Activated T-helper 2 cell treated with anti-CD3 and anti-CD28 coated beads, Interferon-gamma antibody, Interleukin-2, Interleukin-4, amounts not matched to agents 10 μg/mL and 5 μg/mL and 100 μg/mL, durations not matched to agents 14 hours and 24 hours and 36 hours (primary cell): ENCODE measurements at places on chromosomes 2 and 18.

GRCh38 chr18:74930616-74931015 is 278.3 kb downstream of the PTGR3 start:
- no peak for DNase-seq

GRCh38 chr2:217654168-217654567 is 348.6 kb downstream of the TNS1 start:
- no peak for DNase-seq

GRCh38 chr18:79401494-79402208 is 5.9 kb downstream of the NFATC1 start:
- no peak for DNase-seq

GRCh38 chr2:51258301-51258700 is 226.4 kb upstream of the NRXN1 start:
- DNase-seq = no peak

DNA sequence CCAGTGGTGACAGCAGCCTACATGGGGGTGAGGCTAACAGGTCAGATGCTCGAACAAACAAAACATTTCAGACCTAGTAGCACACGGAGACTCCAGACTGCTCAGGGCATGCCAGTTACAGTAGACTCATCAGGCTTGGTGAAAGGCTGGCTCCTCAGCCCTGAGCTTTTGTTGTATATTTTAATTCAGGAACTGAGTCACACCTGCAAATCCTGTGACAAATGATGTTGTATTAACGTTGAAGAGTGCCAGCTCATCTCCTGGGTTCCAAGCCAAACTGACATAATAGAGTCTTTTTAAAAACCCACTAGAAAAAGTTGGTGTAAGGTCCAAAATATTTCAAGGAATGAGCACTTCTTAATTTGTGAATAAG is 65.3 kb downstream of the C1D start:
- no peak for DNase-seq

- no peak for DNase-seq
These were observed 115.6 kb downstream of the RDH14 start for GRCh38 chr2:18444806-18445205.

DNA sequence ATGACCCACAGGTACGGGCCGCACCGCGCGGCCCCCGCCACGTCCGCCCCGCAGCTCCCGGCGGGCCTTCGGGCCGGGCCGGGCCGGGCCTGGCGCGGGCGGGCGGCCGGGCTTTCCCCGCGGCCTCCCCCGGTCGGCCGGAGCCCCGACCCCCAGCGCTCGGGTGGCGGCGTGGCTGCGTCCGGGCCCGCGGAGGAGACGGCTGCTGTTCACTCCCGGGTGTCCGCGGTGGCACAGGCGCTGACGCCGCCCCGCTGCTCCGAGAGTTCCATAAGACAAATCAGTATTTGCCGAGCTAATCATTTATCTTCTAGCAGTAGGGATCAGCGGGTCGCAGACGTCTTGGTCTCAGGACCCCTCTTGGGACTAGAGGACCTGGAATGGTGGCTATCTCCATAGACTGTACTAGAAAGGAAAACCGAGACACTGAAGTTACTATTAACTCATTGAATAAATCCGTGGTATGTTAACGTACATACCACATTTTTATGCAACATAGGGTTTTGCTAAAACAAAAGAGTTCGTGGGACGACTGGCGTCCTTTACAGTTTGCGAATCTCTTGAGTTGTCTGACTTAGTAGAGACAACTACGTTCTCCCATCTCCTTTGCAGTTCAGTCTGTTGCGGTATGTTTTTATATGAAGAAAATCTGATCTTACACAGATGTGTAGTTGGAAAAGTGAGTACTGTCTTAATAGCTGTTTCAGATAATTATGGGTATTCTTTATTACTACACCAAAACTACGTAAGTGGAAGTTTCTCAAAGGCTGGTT is 500 bp downstream of the LIMS1 start:
- peak; percentile 39 for DNase-seq

- DNase-seq = no peak
These were observed 484.0 kb upstream of the ID2 start for GRCh38 chr2:8197825-8198224.

DNA sequence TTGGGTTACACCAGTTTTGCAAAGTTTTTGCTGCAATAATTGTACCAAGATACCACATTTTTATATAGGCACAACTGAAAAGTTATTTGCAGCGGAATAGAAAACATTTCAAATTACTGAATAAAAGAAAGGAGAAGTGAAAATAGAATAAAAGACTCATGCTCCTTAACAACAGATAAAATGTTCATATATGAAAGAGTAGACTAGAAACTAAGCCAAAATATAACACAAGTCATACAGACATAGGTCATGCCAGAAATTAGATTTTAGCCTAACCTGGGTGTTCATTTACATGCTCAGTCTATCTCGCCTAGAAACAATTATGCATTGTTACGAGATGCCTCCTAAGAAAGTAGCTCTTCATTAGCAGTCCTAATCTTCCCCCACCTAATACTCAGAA is 16.4 kb upstream of the MAP3K20 start:
- no peak for DNase-seq

DNA sequence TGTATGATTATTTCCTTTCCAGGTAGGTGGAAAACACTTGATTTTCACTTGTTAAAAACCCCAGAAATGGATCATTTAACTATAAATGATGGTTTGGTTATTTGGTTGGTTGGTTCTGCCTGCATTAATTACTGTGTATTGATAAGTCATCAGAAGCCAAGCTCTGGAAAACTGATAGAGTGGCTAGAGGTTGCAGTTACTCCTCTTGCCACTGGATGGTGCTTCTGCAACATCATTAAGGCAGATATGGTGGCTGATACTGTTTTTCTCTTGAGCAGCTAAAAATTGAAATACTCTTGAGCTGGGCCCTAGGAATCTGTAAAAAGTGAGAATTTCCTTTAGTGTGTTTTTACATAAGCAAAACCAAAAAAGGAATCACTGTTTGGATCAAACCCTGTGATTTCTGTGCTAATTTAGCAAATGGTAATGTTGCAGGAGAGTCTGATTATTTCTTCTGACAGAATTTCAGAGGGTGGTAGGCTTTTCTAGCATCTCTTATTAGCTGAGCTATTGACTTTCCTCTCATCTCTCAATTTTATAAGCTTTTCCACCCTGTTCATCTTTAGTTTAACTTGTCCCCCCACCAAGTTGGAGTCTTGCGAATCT is 54.3 kb downstream of the RAB10 start:
- no peak for DNase-seq

- no peak for DNase-seq
These were observed 57.8 kb upstream of the NABP1 start for GRCh38 chr2:191620144-191620543.

- DNase-seq = peak; percentile 65
These were observed 864 bp downstream of the LBH start for GRCh38 chr2:30231996-30232800.

DNA sequence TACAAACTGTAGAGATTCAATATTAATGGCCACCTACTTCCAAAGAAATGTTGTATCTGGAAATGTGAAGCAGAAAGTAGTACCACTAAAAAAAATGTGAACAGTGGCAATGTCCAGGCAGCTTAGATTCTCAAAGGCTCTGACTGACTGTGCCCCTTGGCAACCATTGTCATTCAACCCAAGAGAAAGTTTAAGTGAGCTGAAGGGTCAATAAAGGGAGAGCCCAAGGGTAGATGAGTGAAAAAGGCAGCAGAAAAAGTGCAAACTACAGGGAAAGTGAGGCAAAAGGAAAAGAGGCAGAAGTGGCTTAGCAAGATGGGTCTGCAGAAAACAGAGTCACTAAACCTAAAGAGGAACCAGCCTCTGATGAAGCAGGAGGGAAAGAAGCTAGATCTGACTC is 802.9 kb downstream of the CPS1 start:
- no peak for DNase-seq

DNA sequence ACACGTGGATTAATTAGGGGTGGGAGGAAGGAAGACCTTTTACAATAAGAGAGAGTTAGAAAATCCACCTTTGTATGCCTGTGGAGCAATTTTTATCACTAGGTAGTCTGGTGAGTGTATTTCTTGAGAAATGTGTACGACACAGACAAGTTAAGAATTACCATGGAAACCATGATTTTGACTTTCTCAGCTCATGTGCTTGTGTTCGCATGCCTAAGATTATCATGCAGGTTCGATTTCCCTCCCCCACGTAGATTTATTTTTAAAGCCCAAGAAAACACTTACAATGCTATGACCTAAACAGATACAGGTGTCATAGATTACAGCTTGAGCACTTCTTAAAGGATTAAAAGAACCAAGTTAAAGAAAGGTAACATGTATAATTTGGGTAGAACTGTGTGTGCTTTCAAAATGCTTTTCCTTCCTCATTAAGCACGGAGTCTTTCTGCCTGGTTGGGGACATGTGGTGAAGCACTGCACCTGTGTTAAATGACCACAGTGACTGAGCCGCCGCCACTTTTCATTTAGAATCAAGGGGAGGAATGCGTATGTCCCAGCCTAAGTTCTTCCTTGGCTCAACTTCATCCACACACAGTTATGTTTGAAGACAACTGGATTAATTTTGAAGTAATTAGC is 16.6 kb downstream of the SERTAD2 start:
- no peak for DNase-seq

- DNase-seq = no peak
These were observed 16.5 kb downstream of the OSBPL1A start for GRCh38 chr18:24381126-24381525.

DNA sequence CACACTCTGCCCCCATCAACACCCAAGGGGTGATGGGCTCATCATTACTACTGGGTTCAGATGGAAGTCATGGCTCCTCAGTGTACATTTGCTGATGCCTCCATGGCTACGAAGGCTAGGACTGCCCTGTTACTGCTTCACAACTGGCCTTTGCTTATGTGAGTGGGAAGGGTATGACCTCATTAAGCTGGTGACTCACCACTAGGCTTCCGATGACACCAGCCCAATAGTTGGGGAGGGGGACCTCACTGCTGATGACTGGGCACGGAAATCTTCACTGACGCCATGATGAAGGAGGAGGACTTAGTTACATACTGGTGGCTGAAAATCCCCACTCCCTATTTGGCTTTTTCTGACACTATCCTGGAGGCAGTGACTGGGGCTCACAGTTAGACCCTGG is 263.2 kb downstream of the CMPK2 start:
- DNase-seq = no peak

DNA sequence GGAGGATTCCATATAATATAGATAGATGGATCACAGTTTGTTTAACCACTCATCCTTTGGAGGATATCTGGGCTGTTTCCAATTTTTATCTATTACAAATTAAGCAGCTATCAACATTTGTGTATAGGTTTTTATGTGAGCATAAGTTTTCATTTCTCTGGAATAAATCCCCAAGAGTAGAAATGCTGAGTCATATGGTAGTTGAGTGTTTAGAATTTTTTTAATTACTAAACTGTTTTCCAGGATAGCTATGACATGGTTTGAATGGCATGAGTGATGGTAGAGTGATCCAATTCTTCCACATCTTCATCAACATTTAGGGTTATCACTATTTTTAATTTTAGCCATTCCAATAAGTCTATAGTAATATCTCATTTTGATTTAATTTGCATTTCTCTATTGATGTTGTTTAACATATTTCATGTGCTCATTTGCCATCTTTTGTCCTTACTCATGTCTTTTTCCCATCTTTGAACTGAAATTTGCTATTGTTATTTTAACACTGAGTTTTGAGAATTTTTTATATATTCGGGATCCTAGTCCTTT is 31.4 kb downstream of the ABCB11 start:
- DNase-seq = no peak

DNA sequence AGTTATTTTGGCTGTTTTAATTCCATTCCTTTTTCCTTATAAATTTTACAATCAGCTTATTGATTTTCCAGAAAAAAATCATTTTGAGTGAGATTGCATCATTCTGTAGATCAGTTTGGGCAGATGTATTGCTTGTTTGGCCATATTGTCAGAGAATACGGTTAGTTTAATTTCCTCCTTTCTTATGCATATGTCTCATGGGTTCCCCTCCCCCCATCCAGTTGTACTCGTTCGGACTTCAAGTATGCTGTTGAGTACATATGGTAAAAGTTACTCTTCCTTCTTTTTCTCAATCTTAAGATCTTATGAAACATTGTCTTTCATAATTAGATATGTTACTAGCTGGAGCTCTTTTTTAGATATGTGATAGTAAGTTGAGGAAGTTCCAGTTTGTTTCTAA is 131.2 kb upstream of the TTC27 start:
- no peak for DNase-seq

GRCh38 chr2:32430804-32431203 is 74.0 kb downstream of the BIRC6 start:
- no peak for DNase-seq

- no peak for DNase-seq
These were observed 39.5 kb downstream of the INO80C start for GRCh38 chr18:35458271-35458670.

DNA sequence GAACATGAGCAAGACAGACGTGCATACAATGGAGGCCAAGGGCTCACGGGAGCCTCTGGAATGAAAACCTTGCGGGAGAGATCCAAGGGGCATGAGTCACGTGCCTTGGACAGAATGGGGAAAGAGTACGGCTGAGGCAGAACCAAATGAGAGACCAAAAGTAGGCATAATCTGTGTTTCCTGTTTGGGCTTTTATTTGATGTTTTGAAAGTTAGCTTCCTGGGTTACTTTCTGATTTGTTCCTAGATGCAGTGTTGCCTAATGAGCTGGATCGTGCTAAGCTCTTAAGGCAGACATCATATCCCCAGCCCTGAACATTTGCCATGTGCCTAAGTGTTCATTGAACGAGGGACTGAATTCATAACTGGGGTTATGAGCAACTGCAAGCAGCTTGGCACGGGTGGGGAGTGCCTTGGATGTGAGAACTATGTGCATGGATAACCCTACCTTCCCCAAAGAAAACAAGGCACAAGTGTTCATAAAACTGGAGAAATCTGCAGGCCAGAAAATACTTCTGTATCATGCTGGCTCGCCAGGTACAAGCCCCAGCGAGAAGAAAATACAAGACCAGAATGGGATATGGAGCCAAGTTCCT is 60.3 kb upstream of the RPL31 start:
- DNase-seq = no peak

DNA sequence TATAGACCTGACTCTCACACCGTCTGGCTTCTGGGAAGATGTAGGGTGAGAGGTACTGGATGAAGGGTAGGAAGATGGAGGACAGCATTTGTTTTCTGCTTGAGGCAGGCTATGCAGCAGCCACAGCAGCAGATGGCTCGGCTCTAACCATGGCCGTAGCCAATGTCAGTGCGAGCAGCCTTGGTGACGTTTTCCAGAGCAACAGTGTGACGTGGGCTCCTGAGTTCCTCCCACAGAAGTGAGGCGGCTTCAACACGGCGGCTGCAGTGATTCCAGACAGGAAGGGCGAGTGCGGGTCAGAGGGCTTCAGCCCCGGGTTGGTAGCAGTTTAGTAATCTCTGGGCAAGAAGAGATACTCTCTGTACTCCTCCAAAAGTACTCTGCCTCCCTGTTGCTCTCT is 133.0 kb upstream of the MYT1L start:
- no peak for DNase-seq

GRCh38 chr18:48848641-48849143 is 102.1 kb downstream of the SMAD7 start:
- no peak for DNase-seq

GRCh38 chr2:167816874-167817290 is 430.5 kb downstream of the STK39 start:
- DNase-seq = no peak

DNA sequence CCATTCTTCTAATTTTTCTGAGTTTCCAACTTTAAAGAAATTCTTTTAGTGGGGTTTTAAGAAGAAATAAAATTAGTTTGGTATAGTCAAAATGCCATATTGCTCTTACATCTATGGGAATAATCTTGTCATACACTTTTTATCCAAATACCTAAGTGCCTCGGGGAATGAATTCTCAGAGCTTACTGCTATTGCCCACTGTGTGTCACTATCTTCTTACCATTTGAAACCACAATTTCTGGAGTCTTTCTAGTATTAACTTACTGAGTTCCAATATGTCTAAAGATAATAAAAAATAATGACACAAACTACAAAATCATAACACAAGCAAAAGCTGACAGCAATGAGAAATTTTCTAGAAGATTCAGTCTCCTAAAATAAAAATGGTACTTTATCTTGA is 23.7 kb upstream of the DNAH6 start:
- DNase-seq = no peak
